ENCODE measurements at places on chromosomes 12 and 14.

DNA sequence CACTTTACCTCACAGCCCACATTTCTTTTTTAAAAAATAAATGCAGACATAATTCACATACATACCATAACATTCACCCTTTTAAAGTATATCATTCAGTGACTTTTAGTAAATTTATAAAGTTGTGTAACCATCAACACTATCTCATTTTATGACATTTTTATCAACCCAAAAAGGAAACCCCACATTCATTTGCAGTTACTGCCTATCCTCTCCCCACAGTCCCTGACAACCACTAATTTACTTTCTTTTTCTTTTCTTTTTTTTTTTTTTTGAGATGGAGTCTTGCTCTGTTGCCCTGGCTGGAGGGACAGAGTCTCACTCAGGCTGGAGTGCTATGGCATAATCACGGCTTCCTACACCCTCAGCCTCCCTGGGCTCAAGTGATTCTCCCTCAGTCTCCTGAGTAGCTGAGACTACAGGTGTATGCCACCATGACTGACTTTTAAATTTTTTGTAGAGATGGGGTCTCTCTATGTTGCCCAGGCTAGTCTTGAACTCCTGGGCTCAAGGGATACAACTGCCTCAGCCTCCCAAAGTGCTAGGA lies 1.5 kb upstream of the EP400 start:
- no peak for DNase-seq

DNA sequence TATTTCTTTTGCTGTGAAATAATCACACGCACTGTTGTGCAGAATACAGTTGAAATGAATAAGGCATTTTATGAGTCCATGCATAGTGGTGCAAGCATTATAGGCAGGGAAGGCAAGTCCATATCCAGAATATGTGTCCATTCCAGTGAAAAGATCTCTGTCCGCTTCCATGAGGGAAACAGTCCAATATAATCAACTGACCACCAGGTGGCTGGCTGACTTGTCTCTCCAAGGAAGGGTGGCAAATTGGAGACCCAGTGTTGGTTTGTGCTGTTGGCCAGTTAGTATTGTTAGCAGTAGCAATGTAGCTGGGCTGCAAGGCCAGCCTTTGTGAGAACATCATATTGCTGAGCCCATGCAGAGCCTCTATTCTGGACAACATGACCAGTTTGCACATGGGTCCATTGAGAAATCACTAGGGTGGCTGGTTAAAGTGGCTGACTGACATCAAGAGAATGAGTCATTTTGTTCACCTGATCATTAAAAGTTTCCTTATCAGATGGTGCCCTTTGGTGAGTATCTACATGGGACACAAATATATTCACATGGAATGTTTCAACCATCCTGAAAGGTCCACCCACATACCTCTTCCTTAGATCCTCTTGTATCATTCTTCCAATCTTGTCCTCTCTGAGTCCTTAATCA lies 17.3 kb upstream of the YAF2 start:
- no peak for DNase-seq

GRCh38 chr14:99524804-99525698 lies 43.8 kb downstream of the CCNK start:
- no peak for DNase-seq

GRCh38 chr14:38774162-38774561 lies 328.9 kb downstream of the SEC23A start:
- DNase-seq: no peak

GRCh38 chr14:88533064-88533602 lies 21.7 kb downstream of the PTPN21 start:
- no peak for DNase-seq

Measured in SHP77 treated with DMSO at 0.1 percent for 48 hours (cell line).